ENCODE measurements at places on chromosomes 4 and X.
A peak's percentile ranks its signal among the peaks of the same experiment; 100 is the strongest.

DNA sequence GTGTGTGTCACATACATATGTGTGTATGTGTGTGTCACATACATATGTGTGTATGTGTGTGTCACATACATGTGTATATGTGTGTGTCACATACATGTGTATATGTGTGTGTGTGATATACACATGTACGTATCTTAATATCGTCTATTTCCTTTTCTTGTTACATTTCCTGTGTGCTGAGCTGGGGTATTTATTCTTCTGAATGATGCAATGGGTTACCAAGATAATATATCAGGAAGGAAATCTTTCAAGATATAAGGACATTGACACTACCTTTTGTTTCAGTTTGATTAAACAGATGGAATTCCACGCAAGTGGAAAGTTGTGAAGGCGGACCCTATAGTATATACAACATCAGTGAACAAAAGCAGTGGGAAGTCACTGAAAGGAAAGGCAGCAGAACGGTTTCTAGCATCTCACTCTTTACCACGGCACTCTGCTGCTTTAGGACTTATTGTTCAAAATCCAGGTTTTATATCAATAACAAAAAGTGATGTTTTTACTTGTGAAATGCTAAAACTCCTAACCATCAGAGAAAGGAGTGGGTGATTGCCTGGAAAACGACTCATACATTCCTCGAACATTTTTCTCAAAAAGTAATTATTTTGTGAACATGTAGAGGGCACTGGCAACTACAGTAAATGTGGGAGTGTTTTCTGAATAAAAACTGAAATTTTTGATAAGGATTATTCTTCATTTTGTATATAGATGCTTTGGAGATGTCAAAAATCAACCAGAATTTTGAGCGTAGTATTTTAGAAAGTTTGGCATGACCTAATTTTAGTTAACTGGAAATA lies 43.1 kb upstream of the IL21 start:
- DNase-seq, result no peak

DNA sequence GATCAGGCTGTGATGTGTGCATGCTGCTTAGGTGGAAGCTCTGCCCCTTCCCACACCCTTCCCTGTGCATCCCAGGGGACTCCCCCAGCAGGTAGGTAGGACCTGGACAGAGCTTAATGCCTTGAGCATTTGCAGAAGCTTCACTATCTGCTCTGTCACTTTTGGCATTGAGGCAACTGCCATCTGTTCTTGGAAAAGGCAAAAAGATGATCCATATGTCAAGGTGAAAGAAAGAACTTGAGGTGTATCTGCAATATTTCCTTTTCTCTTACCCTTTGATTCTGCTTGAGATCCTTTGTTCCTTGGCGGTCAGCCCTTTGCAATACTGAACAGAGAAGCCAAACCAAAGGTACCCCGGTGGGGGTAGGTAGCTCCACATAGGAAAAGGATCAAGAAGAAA lies 37.1 kb upstream of the TBC1D9 start:
- no peak for DNase-seq

GRCh38 chr4:120445186-120445585 lies 378.5 kb upstream of the MAD2L1 start:
- no peak for DNase-seq

GRCh38 chr4:168656055-168656660 lies 159.3 kb downstream of the PALLD start:
- no peak for DNase-seq

GRCh38 chrX:134821901-134822300 lies 163.6 kb upstream of the PLAC1 start:
- no peak for DNase-seq

DNA sequence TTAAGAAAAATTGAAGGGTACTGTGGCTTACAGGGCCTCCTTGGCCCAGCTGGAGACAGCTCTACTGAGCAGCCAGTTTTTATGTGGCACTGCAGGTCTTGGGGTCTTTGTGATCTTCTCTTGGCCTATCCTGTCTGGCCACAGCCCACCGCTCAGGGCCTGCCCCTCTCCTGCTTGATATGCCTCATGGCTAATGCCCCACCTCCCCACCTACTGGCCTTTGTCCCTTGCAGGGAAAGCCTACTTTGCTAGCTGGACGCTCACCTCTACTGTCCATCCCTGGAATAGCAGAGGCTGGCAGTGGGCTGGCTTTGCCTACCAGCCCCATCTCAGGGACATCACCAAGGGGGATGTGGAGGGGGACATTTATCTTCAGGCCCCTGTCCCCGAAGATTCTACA lies 134.1 kb downstream of the PJA1 start:
- no peak for DNase-seq

DNA sequence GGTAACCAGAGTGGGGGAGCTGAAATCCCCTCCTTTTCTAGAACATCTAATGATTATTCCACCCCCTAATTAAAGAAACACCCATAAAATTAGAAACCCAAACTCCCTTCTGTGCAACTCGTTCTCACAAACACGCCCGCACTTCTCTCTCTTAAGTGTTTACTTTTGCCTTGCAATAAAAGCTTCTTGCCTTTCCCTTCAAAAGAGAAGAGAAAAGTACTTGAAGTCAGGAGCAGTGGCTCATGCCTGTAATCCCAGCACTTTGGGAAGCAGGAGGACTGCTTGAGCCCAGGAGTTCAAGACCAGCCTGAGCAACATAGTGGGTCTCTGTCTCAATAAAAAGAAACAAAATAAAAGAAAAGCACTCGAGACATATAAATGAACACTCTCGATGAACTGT lies 3.6 kb upstream of the GPR173 start:
- DNase-seq, result no peak

DNA sequence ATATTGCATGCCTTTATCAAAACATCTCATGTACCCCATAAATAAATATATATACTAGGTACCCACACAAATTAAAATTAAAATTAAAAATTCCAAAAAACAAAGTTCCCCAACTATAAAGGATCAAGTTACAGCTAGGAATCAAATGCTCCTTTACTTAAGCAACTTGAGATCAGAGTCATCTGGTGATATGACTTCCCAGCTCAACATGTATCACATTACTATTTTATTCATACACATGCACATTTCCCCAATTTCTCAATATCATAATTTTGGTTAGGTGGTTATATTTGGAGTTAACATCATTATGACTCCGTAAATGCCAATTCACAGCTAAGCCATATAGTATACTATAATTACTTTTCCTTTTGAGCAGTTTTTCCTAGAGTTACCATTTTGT lies 60.9 kb downstream of the CLOCK start:
- DNase-seq, result no peak

- peak; percentile 41 for DNase-seq
These were observed 93.4 kb upstream of the ENPP6 start for GRCh38 chr4:184310881-184311709.

- DNase-seq, result no peak
These were observed 35.0 kb downstream of the AMMECR1 start for GRCh38 chrX:110282922-110283321.

DNA sequence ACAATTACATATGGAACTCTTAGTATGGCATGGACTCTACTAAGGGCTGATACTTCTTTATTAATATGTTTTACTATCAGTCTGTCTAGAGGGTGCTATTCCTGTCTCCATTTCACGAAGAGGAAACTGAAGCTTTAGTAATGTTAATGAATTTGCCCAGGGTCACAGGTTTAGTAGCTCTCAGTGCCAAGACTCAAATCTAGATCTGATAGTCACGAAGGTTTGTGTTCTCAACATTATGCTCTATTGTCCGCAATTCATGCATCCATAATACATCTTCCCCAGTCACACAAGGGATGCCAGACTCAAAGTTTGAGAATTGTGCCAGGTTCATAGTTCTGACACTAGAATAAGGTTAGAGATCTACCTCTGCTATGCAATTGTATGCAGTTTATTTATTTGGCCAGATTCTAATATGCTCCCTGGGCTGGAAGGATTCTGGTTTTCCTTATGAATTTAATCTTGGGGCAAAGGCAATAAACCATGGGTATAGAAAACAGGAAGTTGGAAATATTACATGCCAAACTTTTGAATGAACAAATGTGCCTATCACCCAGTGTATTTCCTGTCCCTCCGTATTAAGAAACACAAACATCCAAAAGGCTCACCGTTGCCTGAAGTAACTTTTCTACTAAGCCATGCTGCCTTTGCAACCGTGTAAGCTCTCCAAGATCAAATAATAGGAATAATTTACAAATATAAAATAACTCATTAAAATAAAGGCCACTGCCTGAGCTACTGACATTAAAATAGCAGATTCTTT lies 478.5 kb downstream of the INPP4B start:
- no peak for DNase-seq

DNA sequence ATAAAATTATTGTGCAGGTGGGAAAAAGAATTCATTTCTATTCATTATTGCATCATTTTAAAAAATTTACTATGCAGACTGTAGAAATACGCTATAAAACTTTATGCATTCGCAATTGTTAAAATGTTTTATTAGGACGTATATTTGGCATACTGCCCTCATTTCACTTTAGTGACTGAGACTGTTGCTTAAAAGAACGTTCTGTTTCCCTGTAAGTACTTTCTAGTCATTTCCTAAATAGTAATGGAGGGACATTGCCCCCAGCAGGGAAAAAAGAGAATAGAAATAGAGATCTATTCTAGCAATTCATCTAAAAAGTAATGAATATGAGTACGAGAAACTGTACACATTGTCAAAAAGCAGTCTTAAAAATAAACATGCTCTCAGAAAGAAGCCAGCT lies 1295.8 kb upstream of the TENM3 start:
- DNase-seq, result no peak

GRCh38 chr4:13202701-13203100 lies 281.4 kb downstream of the RAB28 start:
- DNase-seq, result no peak

GRCh38 chr4:115537387-115537786 lies 424.0 kb upstream of the NDST4 start:
- no peak for DNase-seq

GRCh38 chrX:145631461-145631951 lies 186.1 kb upstream of the SLITRK2 start:
- no peak for DNase-seq

GRCh38 chr4:74451214-74451661 lies 6.3 kb downstream of the AREG start:
- no peak for DNase-seq

- no peak for DNase-seq
These were observed 42.8 kb upstream of the KLF3 start for GRCh38 chr4:38621028-38621684.

GRCh38 chrX:143296521-143296920 lies 220.8 kb downstream of the SPANXN3 start:
- no peak for DNase-seq

GRCh38 chr4:33073811-33074210 lies 2353.6 kb downstream of the PCDH7 start:
- DNase-seq, result no peak

- no peak for DNase-seq
These were observed 728 bp downstream of the UBA6 start for GRCh38 chr4:67700116-67700737.

GRCh38 chr4:11264841-11265240 lies 163.9 kb downstream of the HS3ST1 start:
- no peak for DNase-seq

- DNase-seq, result no peak
These were observed 221.7 kb upstream of the DIPK2B start for GRCh38 chrX:45422216-45422925.

GRCh38 chr4:20358110-20358509 lies 106.4 kb downstream of the SLIT2 start:
- no peak for DNase-seq

DNA sequence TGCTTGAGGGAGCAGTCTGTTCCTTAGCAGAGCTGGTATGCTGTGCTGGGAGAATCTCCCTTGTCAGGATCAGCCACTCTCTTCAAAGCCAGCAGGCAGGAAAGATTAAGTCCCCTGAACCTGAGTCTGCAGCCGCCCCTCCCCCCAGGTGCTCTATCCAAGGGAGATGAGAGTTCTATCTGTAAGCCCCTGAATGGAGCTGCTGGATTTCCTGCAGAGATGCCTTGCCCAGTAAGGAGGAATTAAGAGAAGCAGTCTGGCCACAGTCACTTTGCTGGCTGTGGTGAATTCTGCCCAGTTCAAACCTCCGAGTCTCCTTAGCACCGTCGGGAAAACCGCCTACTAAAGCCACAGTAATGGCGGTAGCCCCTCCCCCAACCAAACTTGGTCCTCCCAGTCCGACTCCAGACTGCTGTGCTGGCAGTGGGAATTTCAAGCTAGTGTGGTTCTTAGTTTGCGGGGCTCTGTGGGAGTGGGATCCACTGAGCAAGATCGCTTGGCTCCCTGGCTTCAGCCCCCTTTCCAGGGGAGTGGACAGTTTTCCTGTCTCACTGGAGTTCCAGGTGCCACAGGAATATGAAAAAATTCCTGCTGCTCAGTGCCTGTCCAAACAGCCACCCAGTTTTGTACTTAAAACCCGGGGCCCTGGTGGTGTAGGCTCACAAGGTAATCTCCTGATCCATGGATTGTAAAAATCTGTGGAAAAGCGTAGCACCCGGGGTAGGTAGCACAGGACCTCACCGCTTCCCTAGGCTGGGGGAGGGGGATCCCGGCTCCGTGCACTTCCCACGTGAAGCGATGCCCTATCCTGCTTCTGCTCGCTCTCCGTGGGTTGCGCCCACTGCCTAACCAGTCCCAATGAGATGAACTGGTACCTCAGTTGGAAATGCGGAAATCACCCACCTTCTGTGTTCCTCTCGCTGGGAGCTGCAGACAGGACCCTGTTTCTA lies 38.0 kb downstream of the RAB28 start:
- no peak for DNase-seq

DNA sequence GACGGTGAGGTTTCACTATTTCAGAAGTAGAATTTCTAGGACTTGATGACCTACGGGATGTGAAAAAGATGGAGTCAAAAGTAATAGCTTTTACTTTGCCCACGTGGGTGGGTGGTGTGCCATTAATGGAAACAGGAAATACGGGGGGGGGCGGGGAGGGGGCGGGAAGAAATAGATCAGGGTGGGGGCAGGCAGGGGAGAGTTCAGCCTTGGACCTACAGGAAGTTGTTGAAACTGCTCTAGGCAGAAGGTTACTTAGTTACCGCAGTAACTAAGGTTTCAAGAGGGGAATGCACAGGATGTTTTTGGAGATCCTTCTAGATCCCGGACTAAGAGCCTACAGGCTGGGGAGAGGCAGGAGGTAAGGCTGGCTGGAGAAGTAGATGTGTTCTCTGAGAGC lies 3.6 kb upstream of the FHL1 start:
- no peak for DNase-seq

DNA sequence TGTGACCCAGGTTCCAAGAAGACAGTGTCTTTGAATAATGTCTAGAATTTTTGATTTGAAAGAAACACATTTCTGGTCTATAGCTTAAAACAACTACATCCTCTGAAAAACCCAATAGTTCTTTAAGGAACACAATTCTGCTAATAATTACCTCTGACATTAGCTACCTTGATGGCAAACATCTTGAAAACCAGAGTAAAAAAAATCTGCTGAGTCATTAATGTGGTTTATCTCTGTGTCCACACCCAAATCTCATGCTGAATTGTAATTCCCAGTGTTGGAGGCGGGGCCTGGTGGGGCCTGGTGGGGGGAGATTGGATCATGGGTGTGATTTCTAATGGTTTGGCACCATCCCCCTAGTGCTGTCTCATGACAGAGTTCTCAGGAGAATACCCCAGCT lies 1233.8 kb downstream of the NLGN4X start:
- DNase-seq, result no peak

GRCh38 chr4:3681191-3681590 lies 85.0 kb upstream of the ADRA2C start:
- no peak for DNase-seq
